ENCODE measurements at places on chromosomes 5 and 9. TPM values are rescaled to one million over a fixed set of nuclear protein-coding genes. Genes with fewer than 3 reads are reported as not detected.

DNA sequence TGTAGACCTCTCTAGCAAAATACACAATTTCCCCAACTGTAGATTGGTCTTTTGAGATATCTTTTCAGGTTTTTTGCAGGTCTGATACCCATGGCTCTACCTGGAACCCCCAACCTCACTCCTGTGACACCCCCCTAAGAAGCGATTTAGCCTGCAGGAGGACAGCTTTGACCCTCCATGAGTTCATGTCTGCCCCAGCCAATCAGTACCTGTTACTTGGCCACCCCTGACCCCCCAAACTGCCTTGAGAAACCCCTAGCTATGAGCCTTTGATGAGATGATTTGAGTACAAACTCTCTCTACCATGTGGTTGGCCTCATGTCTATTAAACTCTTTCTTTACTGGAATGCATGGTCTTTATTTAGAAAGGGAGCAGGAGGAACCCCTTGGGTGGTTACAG lies 25.7 kb downstream of the ABO start:
- DNase-seq = no peak

The MARVELD2 gene
- total RNA-seq = not detected

The LCN12 gene
- total RNA-seq = not detected

GRCh38 chr5:20041326-20042274 lies 53.6 kb upstream of the CDH18 start:
- DNase-seq = no peak

The TICAM2 gene
- 0.08 TPM for total RNA-seq

Measured in SK-MEL-5 (cell line).